Mesothelial cell of epicardium (in vitro differentiated cells): ENCODE measurements at places on chromosomes 3 and 15.

DNA sequence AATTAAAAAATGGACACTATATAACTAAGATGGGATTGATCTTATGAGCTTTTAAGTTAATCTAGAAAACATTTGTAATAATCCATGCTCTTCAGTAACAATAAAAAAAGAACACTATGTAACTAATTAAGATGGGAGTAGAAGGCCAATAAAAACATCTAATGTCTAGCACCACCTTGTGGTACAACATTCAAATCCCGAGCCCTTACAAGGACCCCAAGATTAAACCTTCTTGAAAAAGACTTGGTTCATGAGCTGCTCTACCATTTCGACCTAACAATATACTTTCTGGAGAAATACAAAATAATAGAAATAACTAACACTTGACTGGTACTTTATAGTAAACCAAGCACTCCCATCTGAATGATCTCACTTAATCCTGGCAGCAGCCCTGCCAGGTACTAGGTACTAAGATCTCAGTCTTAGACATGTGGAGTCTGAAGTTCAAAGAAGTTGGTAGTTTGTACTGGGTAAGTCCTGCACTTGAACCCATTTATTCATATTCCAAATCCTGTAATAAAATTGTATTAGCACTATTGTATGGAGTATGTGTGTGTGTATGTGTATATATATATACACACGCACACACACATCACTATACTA, 21.8 kb downstream of the METTL6 start:
- no peak overlapping the region for H3K4me3 ChIP-seq
- H3K36me3 ChIP-seq: peaks cover 12% of the 10 kb centered on the region
- no peaks in the 10 kb centered on the region for H3K27me3 ChIP-seq
- peaks cover 5% of the 10 kb centered on the region for H3K4me1 ChIP-seq
- DNase-seq: no peak

DNA sequence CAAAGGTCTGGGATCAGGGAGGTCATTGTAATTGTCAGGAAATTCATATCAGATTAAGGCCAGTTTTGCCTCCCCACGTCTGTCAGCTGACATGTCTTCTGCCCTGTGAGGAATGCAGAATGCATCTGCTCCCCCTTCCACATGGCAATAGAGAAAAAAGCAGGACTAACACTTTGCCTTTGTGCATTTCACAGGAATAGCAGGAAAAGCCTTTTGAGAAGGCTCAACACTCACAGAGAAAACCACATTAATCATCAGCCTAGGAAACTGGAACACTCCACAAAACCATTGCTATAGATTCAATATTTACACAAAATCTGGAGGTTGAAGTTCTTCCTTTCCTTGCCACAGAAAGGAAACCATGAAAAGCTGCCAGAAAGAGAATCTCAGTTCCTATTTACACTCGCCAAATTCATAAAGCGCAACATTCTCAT, 165.2 kb upstream of the HES1 start:
- DNase-seq: no peak
- H3K27ac ChIP-seq: no peak overlapping the region
- H3K4me3 ChIP-seq: no peak overlapping the region
- no peaks in the 10 kb centered on the region for H3K36me3 ChIP-seq

DNA sequence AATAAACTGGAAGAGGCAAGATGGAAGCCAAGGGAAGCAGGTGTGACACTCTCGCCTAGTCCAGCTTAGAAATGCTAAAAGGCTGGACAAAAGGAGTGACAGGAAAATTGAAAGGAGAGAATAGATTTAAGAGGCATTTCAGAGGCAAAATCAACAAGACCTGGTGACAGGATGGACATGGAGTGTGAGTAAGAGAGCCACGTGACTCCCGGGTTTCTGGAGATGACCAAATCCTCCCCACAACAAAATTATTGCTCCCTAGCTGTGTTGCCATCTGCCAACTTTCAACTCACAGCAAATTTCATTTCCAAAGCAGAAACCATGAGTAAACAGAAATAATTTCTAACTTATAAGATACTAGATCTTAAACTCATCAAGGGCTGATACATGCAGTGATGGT, 52.6 kb downstream of the MTHFS start:
- DNase-seq: no peak
- no peak overlapping the region for H3K27ac ChIP-seq
- no peaks in the 10 kb centered on the region for H3K4me1 ChIP-seq
- no peaks in the 10 kb centered on the region for H3K27me3 ChIP-seq
- H3K4me3 ChIP-seq: no peak overlapping the region

DNA sequence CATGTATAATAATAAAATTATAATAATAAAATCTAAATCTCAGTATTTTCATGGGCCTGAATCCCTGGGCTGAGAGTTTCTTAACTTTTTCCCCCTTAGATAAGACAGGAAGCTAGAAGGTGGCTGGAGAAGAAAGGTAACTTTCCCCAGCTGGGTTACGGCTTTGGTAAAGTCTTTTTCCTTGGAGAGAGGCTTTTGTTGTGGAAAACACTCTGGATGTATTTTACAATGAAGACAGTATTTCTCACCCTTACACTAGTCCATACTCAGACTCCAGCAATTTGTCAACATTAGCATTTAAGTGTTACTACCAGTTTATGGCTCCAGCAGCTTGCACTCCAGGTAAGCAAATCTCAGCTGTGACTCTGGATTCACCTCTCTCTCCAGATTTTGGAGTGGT, 34.9 kb downstream of the APH1B start:
- peaks cover 15% of the 10 kb centered on the region for H3K4me1 ChIP-seq
- peaks cover 2% of the 10 kb centered on the region for H3K36me3 ChIP-seq
- no peak overlapping the region for H3K27ac ChIP-seq
- no peak overlapping the region for H3K4me3 ChIP-seq
- no peak for DNase-seq
- H3K27me3 ChIP-seq: peaks cover 3% of the 10 kb centered on the region

GRCh38 chr3:115251509-115251908, 104.4 kb upstream of the ZBTB20 start:
- H3K4me1 ChIP-seq: no peaks in the 10 kb centered on the region
- no peaks in the 10 kb centered on the region for H3K36me3 ChIP-seq
- no peak for DNase-seq
- H3K27ac ChIP-seq: no peak overlapping the region
- peaks cover 2% of the 10 kb centered on the region for H3K27me3 ChIP-seq

GRCh38 chr15:63893866-63894661, 60.3 kb upstream of the HERC1 start:
- H3K4me3 ChIP-seq: no peak overlapping the region
- no peaks in the 10 kb centered on the region for H3K27me3 ChIP-seq
- peaks cover 10% of the 10 kb centered on the region for H3K4me1 ChIP-seq

DNA sequence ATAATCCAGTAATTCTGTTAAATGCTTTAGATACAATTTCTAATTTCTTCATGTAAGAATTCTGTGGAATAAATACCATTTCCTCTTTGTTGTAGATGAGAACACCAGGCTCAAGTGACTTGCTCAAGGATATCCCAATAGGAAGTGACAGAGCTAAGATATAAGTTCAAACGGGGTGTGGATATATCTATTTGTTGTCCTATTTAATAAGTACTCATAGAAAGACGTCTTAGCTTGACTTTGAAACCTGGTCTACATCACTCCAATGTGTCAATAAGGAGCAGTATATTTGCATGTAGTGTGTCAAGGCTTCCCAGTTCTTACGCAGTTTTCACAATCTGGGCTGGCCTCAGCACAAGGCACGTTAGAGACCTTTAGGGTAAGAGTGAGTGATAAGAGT, 4.7 kb upstream of the GCSAM start:
- H3K4me1 ChIP-seq: peaks cover 35% of the 10 kb centered on the region
- H3K4me3 ChIP-seq: no peak overlapping the region
- no peak overlapping the region for H3K27ac ChIP-seq
- H3K27me3 ChIP-seq: no peaks in the 10 kb centered on the region
- no peaks in the 10 kb centered on the region for H3K36me3 ChIP-seq

- H3K4me3 ChIP-seq: no peak overlapping the region
- no peak for DNase-seq
- no peaks in the 10 kb centered on the region for H3K27me3 ChIP-seq
- no peak overlapping the region for H3K27ac ChIP-seq
- H3K4me1 ChIP-seq: no peaks in the 10 kb centered on the region
These were observed 21.2 kb downstream of the NGRN start for GRCh38 chr15:90286678-90287077.

DNA sequence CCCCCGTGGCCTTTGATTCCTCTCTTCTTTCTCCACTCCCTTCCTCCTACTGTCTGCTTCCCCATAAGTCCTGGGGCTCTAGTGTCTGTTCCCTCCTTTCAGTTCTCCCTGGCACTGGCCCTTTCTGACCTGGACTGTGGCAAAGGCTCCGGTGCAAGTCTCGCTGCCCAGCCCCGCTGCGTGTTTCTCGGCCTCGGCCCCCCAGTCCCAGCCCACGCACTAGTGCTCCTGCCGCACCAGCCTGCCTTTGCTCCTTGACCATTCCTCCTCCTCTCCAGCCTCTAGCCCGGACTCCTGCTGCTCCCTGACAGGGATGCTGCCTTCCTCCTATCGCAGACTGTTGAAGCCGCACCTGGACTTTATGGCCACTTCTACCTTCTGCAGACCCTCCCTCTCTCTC, 2.1 kb downstream of the TM6SF1 start:
- H3K27me3 ChIP-seq: peaks cover 57% of the 10 kb centered on the region
- peaks cover 4% of the 10 kb centered on the region for H3K36me3 ChIP-seq
- H3K27ac ChIP-seq: no peak overlapping the region
- H3K4me3 ChIP-seq: no peak overlapping the region
- DNase-seq: no peak

DNA sequence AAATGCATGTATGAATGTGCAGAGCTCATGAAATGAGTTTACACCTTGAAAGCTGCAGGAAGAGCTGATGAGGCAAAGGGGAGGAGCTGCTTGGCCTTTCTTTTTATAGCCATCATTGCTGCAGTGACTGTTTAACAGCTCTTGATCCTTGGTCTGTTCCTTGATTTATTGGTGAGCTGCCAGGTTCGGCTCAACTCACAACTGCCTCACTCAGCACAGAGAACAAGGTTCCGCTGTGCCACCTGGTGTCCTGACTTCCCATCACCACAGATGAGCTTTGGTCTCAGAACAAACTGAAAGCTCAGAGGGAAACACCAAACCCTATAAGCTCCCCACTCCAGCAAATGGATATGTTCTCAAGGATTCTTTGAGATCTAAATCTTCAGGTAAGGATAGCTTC, 626.1 kb downstream of the MAGI1 start:
- H3K4me1 ChIP-seq: peaks cover 27% of the 10 kb centered on the region
- H3K4me3 ChIP-seq: no peak overlapping the region
- no peak for DNase-seq
- H3K27me3 ChIP-seq: no peaks in the 10 kb centered on the region
- H3K36me3 ChIP-seq: peaks cover 7% of the 10 kb centered on the region
- no peak overlapping the region for H3K27ac ChIP-seq

GRCh38 chr15:100732211-100733055, 130.0 kb downstream of the ASB7 start:
- H3K4me3 ChIP-seq: no peak overlapping the region
- H3K4me1 ChIP-seq: peaks cover 6% of the 10 kb centered on the region
- H3K27ac ChIP-seq: no peak overlapping the region

DNA sequence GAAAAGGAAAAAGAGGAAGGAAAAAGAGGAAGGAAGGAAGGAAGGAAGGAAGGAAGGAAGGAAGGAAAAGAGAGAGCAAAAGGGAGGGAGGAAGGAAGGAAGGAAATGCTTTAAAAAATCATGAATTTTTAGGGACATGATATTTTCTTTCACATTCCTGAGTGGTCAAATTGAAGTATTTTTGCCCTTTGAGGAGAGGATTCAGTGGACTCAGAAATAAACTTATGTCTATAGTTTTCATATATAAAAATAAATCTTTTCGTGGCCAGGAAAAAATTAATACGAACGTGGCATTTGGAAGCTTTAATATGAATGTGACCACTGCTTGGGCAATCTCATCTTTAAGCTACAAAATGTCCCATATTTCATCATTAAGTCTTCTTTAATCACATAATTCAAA, 183.0 kb upstream of the TMCO5A start:
- no peaks in the 10 kb centered on the region for H3K4me1 ChIP-seq
- no peak overlapping the region for H3K27ac ChIP-seq
- no peak for DNase-seq
- no peaks in the 10 kb centered on the region for H3K27me3 ChIP-seq
- H3K36me3 ChIP-seq: peaks cover 5% of the 10 kb centered on the region

DNA sequence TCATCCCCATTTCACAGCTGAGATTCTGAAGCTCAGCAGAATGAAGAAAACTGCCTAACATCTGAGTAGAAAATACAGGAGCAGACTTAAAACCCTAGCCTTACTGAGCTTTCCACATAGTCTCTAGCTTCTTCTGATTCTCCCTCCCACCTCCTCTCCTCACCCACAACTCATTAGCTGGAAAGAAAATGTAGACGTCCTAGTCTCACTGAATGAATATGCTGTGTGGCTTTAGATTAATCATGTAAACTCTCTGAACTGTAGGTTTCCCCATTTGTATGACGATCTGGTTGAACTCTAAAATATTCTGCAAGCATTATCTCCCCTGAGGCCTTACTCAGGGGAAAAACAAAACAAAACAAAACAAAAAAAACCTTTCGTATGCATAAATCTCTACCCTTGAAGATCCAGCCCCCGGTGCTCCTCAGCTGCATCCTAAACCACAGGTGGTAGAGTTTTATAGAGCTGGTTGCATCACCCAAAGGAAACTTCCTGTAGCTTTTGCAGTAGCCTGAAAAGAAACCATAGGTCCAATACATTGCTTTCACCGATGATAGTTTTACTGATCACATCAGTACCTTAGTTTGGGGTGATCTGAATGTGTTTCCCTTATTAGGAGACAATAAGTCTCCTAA, 40.6 kb downstream of the FOXB1 start:
- H3K4me3 ChIP-seq: no peak overlapping the region
- H3K36me3 ChIP-seq: no peaks in the 10 kb centered on the region
- no peaks in the 10 kb centered on the region for H3K4me1 ChIP-seq
- no peak for DNase-seq
- no peak overlapping the region for H3K27ac ChIP-seq
- H3K27me3 ChIP-seq: peaks cover 40% of the 10 kb centered on the region

DNA sequence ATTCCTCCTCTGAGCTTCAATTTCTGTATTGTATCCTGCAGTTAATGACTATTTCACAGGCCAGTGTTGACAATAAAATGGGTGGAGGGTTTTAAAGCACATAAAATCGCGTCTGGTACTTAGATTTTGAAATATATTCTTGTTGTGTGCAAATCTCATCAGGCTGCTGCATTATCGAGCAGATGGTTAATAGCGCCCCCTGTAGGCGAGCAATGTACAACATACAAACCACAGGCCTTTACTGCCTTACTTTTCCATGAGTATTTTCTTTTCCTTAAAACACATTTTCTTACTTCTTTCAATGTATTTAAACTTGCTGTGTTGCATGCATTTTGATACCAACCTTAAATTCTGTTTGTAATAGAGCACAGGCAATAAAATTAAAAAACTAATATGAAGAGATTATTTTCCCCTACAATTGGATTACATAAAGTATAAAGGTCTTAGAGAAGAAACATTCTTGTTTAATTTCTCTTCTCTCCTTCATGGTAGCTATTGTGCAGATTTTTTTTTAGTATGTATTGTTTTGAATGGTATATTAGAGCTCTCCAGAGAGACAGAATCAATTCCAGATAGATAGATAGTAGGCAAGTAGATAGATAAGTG, 608.4 kb downstream of the CADM2 start:
- H3K36me3 ChIP-seq: no peaks in the 10 kb centered on the region
- no peak overlapping the region for H3K4me3 ChIP-seq
- no peaks in the 10 kb centered on the region for H3K4me1 ChIP-seq
